ENCODE measurements at places on chromosomes 16 and 17.

GRCh38 chr16:69402439-69402838, 16.6 kb upstream of the TERF2 start:
- DNase-seq: no peak

- no peak for DNase-seq
Observed at GRCh38 chr16:64061621-64062020, 1060.2 kb downstream of the CDH11 start.

GRCh38 chr16:85495259-85495658, 117.9 kb upstream of the GSE1 start:
- DNase-seq: no peak

- no peak for DNase-seq
Observed at GRCh38 chr17:57502022-57502421, 243.1 kb downstream of the CCDC182 start.

DNA sequence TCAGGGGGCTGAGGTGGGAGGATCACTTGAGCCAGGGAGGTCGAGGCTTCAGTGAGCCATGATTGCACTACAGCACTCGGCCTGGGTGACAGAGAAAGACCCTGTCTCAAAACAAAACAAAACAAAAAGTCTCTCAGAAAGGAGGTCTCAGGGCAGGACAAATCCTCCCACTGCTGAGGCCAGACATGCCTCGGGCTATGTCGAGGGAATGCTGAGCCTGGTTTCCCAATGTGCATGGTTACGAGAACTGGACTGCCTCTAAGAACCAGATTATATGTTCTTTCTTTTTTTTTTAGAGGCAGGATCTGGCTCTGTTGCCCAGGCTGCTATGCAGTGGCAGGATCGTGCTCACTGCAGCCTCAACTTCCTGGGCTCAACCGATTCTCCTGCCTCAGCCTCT, 27.6 kb downstream of the TRAP1 start:
- no peak for DNase-seq

DNA sequence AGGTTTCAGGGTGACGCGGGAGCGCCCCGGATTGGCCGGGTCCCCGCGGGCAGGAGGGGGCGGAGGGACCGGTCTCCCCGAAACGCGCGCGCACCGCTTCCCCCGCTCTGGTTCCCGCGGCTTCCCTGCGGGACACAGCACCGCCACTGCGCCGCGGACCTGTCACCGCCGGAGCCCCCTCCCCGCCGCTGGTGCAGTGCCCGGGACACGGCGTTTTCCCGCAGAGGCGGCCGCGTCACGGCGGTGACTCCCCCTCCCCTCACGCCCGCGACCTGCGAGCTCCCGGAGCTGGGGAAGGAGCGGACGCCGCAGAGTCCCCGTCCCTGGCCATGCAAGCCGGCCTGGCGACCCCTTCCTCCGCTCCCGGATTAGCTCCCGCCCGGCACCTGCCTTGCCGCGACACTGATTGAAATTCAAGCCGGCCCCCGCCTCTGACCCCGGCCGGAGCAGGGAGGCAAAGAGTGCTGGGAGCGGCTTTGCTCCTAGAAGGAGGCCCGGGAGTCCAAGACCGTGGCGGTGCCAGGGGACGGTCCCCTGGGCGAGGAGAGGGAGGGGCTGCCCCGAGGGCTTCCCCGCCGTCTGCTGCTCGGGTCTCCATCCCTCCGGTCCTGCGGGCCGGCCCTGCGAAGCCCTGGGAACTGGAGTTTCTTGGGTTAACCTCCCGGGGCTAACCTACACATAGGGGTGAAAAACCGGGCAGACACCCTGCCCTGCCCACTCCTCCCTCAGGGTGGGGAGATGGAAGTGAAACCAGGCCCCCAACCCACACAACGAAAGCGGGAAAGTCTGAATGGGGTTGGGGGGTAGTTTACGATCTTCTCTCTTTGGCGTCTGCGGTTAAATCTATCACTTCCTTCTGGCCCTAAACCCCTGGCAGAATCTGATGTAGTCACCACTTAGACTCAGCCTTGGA, 1.0 kb downstream of the RHBDL3 start:
- DNase-seq: no peak

DNA sequence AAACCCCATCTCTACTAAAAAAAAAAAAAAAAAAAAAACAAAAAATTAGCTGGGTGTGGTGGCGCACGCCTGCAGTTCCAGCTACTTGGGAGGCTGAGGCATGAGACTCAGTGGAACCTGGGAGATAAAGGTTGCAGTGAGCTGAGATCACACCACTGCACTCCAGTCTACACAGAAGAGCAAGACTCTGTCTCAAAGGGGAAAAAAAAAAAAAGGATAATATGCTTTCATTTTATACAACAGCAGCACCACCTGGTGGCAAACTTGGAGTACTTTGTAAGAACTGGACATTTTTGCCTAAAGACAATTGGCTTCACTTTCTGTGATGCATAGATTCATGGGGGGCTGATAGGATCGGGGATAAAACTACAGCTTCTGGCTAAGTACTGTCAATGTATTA, 8.5 kb downstream of the CHTF8 start:
- peak; percentile 58 for DNase-seq

DNA sequence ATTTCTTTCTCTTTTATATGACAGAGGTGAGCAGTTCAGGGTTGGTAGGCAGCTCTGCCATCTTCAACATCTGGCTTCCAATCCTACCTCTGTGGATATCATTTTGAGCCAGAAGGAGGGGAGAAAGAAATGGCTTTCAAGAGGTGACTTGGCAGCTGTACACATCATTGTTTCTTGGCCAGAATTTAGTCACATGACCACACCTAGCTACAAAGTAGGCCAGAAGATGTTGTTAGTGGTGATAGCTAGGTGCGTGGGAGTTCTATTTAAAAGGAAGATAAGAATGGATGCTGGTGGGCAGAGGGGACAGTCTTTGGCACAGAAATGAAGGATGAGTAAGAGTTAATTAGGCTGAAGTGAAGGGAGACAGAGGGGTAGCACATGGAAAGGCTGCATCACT, 29.2 kb upstream of the MPHOSPH6 start:
- no peak for DNase-seq

- DNase-seq: no peak
Observed at GRCh38 chr17:77654296-77654695, 304.2 kb upstream of the TNRC6C start.

DNA sequence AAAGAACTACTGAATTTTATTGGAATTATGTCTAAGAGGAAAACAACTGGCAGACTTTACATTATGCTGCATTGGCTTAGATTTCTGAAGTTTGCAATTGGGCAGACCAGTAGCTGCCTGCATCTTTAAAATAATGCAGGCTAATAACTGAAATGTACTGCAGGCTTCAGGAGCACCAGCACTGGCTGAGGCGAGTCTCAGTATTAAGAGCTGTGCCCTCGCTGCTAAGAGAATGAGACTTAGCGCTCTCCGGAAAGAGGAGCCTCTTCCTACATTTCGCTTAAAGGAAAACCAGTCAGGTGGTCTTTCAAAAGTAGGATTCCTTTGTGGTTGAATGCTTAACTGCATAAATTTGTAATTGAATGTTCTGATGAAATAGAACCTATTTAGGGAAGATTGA, 885 bp downstream of the CNTNAP4 start:
- no peak for DNase-seq

DNA sequence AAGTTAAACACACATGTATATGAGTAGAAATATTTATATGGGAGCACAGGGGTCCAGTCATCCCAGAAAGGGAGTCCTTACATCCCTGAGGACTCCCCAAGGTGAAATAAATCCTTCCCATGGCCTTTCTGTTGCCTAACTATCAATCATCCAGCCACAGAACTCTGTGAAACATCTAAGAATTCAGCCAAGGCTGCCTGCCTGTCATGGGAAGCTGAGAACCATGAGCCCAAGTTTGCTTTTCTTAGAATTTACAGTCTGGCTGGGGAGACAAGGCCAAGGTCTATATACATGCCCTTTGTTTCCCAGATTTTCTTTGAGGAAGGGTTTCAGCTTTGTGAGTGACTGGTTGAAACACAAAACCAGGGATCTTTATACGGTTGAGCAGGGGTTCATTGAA, 15.8 kb downstream of the MYL4 start:
- no peak for DNase-seq

GRCh38 chr17:45999900-46000290, 845 bp downstream of the STH start:
- no peak for DNase-seq

DNA sequence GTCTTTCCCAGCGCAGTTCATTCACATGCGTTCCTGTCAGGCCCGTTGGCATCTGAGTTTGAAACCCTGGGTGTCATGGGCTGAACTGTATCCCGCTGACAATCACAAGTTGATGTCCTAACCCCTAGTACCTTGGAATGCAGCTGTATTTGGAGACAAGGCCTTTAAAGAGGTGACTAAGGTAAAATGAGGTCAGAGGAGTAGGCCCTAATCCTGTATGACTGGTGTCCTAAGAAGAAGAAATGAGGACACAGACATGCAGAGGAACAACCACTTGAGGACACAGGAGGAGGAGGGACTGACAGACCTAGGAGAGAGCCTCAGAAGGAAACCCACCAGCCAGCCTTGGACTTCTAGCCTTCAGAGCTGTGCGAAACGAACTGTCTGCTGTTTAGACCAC, 33.1 kb downstream of the TRPV2 start:
- no peak for DNase-seq

DNA sequence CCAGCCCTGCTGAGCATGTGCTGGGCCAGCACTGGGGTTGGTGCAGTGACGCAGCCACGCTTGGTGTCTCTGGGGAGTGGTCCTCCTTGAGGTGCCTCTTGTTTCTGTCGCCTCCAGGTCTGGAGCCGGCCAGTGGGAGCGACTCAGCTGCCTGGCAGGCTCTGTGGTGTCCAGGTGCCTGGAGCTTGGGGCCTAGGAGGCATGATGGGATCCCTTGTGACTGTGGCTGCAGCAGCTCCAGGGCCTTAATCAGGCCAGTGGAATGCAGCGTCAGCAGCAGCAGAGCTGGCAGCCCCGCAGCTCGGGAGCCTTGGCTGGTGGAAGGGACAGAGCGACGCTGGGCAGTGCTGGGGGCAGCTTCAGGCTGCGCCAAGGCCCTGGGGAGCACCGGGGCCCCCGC, 74.7 kb upstream of the CIBAR2 start:
- no peak for DNase-seq

- DNase-seq: peak; percentile 62
Observed at GRCh38 chr17:7932949-7933348, 943 bp downstream of the CNTROB start.

- DNase-seq: no peak
Observed at GRCh38 chr16:695355-696089, 5.3 kb upstream of the WDR24 start.

DNA sequence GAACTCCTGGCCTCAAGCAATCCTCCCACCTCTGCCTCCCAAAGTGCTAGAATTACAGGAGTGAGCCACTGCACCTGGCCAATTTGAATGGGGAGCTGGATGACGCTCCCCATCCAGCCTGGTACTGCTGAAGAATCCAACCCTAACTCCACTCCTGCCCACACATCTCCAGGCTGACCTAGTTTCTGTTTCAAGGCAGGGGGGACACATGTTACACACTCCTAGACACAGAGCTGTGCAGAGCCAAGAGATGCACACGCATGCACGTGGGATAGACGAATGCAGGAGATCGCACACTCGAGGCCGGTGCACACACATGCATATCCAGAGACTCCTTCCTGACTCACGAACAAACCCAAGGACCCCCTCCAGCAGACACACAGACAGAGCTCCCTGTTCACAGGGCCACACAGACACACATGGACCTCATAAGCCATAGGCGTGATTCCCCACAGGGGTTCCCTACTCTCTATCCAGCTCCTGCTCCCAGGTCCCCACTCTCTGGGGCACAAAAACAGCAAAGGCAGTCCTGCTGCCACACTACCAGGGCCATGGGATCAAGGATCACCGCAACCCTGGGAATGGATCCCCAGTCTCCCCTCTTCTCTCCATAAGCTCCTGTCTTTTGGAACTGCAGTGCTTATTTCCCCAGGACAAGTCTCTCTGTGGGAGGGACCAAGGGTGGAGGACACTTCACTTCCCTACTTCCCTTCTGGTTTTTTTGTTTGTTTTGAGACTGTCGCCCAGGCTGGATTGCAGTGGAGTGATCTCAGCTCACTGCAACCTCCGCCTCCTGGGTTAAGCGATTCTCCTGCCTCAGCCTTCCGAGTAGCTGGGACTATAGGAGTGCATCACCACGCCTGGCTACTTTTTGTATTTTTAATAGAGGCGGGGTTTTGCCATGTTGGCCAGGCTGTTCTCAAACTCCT, 14.4 kb downstream of the EPOP start:
- DNase-seq: no peak

DNA sequence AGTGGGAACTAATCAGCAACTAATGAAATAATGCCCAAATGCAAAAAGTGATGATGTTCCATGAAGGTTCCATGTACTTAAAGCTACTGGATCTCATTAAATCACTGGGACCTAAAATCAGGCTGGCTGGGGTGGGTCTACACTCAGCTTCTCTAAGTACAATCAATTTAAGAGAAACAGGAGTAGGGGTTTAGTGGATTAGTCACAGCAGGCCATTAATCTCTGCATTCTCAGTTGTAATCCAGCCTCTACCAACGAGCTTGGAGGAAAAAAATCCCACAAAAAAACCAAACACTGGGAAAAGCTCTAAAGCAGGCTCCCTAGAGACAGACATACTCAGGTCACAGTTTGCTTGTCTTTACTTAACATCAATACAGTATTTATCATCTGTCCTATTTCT, 15.0 kb downstream of the CA10 start:
- no peak for DNase-seq

DNA sequence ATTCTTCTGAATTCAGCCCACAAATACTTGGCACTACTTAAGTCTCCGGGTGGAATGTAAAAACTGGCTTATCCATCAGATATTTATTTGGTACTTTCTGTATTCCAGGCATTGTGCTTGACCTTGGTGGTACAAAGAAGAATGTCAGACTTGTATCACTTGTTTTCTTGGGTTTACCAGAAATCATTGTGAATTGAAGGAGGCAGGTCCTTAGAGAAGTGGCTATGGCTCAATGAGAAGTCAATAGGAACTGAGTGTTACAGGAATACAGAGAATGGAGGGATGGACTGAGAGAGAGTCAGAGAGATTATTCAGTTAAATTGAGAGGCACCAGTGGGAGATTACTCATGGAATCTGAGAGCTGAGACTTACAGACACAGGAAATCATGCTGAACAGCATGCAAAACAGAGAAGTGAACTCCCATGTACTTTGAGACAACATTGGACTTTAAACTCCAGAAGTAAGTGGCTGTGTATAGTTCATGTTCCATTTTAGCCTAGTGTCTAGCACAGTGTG, 704.1 kb downstream of the CDH11 start:
- DNase-seq: peak; percentile 33

GRCh38 chr17:61927208-61928100, at the start of gene INTS2:
Gene INTS2 (minus strand): TSS chr17:61927982. CDS start chr17:61926644, 1,338 bp downstream.
- peak; percentile 84 for DNase-seq

- no peak for DNase-seq
Observed at GRCh38 chr16:54288030-54288834, 1.6 kb upstream of the IRX3 start.

DNA sequence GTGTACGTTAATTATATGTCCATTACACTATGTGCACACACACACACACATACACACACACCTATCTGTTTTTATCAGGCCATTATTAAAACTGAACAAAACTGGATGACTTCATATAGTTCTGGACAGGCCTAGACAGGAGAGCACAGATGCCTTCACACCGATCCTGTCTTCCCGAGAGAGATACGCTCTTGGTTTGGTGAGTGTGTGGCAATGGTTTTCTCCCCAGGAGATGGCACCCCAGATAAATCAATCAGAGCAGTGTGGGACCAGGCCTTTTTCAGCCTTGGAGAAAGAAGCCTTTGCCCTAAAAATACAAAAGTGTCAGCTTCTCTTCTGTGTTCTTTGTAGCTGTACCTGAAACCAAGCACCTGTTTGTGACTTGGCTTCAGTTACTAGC, 83.7 kb downstream of the CPPED1 start:
- no peak for DNase-seq

- peak; percentile 45 for DNase-seq
Observed at GRCh38 chr16:57720142-57720575, 15.4 kb upstream of the KATNB1 start.

All from RCC 7860 (cell line).